ENCODE measurements at places on chromosomes 3 and 15.
A peak's percentile ranks its signal among the peaks of the same experiment; 100 is the strongest.

DNA sequence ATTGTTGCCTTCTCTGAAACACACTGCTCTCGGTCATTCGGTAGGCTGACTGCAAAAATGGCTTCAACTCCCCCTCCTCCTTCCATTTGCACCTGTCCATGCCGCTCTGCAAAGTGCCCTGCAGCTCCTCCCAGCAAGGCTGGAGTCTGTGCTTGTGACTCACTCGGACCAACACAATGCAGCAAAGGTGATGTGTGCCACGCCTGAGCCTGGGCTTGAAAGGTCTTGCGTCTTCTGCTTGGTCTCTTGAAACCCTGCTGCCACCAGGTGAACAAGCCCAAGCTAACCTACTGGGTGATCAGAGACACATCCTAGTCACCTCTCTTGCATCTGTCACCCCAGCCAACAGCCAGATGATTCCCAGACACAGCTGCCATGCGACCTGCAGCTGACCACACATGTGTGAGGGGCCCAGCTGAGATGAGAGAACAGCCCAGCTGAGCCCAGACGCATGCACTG, 71.1 kb downstream of the MGLL start:
- DNase-seq: peak; percentile 54

DNA sequence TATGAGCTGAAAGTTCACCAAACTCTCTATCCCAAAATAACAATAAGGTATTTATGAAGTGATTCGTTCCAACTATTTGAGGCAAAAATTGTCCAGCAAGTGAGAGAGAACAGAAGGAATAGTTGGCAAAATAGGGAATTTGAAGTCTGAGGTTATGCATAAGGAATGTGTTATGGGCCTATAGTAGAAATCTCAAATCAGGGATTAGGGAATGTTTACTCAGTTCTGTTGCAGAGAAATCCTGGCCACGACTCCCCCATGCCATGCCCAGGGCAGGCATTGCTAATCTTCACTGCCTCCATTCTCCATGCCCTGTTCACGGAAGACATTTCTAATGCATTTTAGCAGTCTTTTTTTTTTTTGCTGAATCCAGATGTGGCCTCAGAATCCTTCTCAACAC, 58.6 kb downstream of the FLNB start:
- no peak for DNase-seq

GRCh38 chr3:24562895-24563294, 68.2 kb upstream of the THRB start:
- no peak for DNase-seq

DNA sequence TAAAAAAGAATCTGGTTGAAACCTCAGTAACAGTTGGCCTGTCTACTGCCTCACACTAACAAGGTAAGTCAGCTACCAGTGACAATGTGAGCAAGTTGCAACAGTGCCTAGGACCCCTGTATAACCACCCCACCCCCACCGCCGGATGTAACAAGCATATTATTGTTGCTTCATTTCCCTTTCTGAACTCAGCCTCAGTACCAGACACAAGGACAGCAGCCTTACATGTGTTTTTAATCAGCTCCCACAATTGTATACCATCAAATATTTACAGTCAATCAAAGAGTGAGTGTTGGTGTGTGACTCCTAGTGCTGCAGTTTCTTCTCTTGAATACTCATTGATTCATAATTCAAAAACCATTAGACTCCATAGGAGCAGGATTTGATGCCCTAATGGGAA, 96.4 kb downstream of the PYDC2 start:
- no peak for DNase-seq

DNA sequence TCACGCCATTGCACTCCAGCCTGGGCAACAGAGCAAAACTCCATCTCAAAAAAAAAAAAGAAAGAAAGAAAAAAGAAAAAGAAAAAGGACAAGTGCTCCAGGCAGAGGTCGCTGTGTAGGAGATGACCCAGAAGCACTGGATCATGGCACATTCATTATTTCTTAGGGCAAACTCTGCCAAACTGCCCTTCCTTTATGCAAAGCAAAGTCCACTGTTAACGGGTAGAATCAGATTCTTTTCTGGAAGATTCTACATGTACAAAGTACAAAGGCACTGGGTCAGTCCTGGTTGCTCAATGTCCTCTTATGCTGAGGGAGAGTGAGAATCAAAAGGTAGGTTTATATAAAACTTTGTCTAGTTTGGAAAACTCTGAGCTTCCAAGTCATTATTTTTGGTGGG, 144.9 kb downstream of the FEZF2 start:
- no peak for DNase-seq

DNA sequence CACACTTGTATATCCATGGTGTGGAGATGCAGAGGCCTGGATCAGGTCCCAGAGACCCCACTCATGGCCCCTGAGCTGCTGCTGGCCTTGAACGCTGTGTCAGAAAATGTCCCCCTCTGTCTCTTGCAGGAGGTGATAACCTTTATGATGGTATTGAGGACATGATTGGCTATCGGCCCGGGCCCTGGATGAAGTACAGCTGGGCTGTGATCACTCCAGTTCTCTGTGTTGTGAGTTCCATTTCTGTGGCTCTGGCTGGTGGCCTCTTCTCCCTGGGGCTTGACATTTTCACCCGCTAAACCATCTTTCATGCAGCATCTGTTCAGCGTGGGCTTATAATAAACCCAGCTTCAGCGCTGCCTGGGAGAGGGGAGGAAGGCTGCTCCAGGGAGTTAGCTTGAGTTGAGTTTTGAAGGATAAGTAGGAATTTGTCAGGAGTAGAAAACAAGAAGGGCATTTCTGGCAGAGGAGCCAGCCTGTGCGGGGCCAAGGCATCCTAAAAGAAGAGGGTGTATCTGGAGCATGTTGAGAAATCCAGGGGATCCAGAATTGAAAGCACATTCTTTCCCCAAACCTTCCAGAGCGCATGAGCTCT, 61.1 kb downstream of the GRIP2 start:
- no peak for DNase-seq

- no peak for DNase-seq
Observed at GRCh38 chr15:99717161-99718009, 15.9 kb downstream of the LYSMD4 start.

GRCh38 chr15:51757450-51757849, 6.1 kb downstream of the TMOD2 start:
- DNase-seq: no peak

DNA sequence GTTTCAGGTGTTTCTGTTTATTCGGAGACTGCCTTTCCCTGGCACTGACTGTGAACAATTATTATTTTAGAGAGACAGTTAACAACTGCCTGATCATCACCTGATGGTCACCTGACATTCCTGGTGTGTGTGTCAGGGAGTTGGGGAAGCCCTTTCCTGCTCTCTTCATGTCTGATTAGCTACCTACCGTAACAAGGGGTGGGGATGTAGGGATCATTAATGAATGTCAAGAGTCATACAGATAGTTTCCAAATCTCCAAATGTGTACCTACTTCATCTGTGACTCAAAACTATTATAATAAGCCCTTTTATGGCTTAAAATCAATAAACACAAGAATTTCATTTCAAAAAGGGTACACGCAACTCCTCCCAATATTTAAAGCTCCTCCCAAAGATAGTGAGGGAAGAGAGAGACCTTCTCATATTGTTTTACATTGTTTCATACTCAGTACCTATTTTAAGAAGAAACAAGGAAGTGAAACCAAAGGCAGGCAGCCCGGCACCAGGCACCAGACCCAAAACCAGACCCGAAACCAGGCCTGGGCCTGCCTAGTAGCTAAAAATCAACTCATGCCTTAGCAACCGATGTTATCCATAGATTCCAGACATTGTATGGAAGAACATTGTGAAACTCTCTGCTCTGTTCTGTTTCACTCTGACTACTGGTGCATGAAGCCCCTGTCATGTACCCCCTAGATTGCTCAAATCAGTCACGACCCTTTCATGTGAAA, 844.9 kb upstream of the ALCAM start:
- no peak for DNase-seq

- DNase-seq: no peak
Observed at GRCh38 chr3:152377184-152377570, 108.4 kb downstream of the MBNL1 start.

GRCh38 chr3:43866529-43867353, 176.0 kb downstream of the ABHD5 start:
- no peak for DNase-seq

DNA sequence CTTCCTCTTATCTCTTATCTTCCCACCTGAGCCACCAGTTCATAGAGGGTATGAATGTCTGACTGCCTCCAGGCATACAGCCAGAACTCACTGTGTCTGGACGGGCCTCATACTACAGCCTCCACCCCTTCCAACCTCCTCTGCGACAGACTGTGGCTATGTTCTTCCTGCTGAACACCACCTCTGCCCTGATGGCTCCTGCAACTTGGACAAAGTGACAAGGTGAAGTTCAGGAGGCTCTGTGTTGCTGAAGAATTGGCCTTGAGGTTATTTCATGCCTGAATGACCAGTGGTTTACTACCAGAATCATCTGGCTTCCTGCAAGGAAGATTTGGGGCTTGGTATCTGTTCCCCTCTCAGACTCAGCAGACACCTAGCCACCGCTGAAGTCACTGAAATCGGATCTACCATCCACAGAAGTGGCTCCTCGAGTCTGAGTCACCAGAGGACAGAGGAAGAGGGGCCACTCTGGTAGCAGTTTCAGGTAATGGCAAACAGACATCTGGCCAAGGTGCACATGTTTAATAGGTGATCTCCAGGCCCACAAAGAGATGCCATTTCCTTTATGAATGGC, 14.2 kb upstream of the ULK3 start:
- DNase-seq: no peak

GRCh38 chr15:60006203-60006862, 2.2 kb downstream of the FOXB1 start:
- no peak for DNase-seq

GRCh38 chr3:113954091-113954685, 6.4 kb downstream of the ZDHHC23 start:
- no peak for DNase-seq

- DNase-seq: peak; percentile 73
Observed at GRCh38 chr3:48503401-48504050, 448 bp downstream of the SHISA5 start.

DNA sequence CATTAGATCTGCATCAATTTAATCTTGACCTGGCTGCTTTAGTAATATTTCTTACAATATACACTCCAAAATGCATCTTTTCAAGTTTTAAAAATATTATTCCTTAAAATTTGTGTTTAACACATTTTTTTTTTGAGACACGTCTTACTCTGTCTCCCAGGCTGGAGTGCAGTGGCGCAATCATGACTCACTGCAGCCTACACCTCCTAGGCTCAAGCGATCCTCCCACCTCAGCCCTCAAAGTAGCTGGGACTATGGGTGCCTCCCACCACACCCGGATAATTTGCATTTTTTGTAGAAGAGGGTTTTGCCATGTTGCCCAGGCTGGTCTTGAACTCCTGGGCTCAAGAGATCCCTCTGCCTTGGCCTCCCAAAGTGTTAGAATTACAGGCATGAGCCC, 73.6 kb downstream of the ETV5 start:
- DNase-seq: no peak

DNA sequence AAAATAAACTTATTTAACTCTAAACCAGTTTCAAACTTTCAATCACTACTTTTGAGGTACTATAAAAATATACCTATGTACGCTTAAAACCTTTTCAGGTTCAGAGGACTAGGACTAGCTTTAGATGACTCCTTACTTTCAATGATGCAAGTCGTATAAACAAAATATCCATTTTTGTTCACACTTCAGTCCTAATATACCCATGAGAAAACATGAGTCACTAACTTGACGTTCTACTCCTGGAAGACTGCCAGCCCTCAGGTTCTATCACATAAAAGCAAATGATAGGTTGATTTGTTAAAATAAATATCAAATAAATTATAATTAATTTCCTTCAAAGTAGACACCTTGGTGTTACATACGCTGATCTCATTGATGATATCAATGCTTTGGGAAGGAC, 10.6 kb upstream of the P3H2 start:
- no peak for DNase-seq

DNA sequence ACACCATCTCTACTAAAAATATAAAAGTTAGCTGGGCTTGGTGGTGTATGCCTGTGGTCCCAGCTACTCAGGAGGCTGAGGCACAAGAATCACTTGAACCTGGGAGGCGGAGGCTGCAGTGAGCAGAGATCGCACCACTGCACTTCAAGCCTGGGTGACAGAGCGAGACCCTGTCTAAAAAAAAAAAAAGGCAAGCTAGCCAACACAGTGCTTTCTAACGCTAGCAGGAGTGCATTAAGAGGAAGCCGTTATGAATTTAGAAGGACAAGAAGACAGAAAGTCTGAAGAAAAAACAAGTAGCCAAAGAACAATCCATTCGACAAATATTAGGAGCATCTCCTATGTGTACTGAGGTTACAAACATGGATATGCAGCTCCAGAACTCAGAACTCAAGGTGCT, 28.6 kb downstream of the BHLHE40 start:
- DNase-seq: no peak

DNA sequence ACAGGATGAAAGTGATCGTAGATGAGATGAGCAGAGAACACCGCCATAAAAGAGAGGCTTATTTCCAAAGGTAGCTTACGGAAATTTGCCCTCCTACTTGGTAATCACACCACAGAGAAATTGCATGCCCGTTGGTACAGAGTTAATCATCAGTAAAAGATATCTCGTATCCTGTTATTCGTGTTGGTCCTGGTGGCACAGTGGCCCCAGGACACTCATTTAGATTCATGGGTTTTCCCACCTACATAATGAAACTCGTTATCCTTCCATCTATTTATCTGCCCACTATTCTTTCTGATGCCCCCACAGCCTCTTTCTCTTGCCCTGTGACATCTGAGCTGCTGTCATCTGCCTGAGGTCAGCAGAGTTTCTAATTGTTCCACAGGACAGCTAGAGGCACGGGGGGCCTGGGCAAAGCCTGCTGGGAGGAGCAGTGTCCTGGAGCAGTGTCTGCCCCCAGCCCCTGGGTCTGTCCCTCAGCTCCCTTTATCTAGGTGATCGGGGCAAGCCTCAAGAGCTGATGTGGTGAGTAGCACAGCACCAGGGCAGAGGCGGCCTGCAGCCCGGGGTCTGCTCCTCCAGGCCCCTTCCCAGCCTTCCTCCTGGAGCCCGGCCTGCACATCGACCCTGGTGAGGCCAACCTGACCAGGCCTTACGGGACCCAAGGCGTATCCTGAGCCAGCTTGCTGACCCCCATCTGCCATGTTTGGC, 42.2 kb downstream of the PXYLP1 start:
- no peak for DNase-seq

- no peak for DNase-seq
Observed at GRCh38 chr3:52934630-52935530, 37.5 kb upstream of the STIMATE start.

DNA sequence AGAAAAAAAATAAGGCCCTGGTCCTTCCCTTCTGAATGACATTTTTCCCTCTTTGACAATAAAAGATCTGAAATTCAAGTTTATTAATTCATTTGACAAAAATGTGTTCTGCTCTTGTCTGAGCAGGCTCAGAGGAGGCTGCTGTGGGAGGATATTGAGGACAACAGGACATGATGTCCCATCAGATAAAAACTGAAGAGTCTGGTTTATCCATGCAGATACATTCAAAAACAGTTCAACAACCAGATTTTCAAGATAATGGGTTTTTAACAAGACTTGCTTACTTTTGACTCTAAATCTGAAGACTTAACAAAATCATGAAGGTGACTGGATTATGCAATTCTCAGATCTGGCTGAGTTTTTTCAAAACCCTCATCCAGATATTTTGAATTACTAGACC, 36.9 kb upstream of the STRIT1 start:
- no peak for DNase-seq

GRCh38 chr3:48296699-48297098, 36.8 kb downstream of the SPINK8 start:
- DNase-seq: no peak
